CD8-positive, alpha-beta T cell (primary cell): ENCODE measurements at places on chromosomes 12 and 14.
A peak's percentile ranks its signal among the peaks of the same experiment; 100 is the strongest.

DNA sequence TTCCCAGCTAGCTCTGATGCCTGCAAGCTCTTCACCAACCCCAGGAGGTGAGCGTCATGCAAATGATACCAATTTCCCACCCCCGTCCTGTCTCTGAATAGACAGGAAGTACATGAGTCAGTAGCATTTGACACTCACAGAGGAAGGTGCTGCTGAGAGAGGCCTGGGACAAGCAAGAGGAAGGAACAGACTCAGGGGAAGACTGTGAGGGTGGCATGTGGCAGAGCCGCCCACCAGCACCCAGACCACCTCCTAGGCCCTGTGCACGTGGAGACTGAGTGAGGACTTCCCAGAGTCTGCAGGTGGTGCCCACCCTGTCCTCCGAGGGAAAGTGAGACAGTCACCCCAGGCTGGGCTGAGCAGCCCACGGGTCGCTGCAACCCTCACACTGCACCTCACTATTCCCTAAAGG lies 199.5 kb upstream of the SFSWAP start:
- peak; percentile 39 for DNase-seq

DNA sequence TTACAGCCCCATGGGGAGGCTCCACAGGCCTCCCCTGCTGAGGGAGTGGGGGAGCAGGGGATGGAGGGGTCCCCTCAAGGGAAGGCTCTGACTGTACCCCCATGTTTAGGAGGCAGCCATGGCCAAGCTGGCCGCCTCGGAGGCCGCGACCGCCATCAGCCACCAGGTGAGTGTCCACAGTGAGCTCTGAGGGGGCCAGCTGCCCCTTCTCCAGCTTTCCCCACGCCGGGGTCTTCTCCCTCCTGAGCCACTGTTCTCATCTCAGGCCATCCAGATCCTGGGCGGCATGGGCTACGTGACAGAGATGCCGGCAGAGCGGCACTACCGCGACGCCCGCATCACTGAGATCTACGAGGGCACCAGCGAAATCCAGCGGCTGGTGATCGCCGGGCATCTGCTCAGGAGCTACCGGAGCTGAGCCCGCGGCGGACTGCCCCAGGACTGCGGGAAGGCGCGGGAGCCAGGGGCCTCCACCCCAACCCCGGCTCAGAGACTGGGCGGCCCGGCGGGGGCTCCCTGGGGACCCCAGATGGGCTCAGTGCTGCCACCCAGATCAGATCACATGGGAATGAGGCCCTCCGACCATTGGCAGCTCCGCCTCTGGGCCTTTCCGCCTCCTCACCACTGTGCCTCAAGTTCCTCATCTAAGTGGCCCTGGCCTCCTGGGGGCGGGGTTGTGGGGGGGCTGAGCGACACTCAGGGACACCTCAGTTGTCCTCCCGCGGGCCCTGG lies 13.6 kb downstream of the ACADS start:
- no peak for DNase-seq

DNA sequence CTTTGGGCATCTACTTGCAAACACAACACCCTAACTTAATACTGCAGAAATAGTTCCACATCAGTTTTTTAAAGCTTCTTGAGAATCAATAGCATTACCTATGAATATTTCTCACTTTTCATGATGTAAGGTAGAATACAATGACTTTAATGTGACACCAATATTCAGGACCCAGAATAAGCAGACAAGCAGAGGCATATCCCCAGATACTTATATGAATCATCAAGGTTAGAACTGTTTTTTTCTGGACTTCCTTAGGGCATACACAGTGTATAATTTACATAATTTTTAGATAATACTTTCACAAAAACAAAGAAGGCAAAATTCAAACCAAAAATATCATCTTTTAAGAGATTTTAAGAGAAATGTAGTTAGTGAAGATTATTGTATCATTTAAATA lies 885.8 kb downstream of the FSCB start:
- DNase-seq: no peak

- DNase-seq: no peak
These were observed 166.6 kb downstream of the KITLG start for GRCh38 chr12:88413646-88414045.

DNA sequence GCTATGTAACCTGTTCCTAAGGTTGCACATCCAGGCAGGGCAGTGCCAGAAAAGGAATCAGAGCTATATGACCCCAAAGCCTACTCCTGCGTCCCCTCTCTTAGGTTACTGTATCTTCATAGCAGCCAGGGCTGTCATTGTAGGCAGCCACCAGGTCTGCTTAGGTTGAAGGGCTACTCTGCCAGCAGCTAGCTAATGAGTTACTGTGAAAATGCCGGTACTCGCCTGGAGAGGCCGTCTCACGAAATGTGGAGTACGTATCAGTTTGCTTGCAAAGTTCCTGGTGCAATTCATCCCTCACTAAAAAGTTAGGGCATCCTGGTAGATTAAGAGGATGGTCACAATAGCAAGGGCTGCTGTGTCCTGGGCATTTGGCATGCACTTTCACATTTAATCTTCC lies 50.9 kb downstream of the RPH3A start:
- DNase-seq: no peak

- no peak for DNase-seq
These were observed 52.5 kb downstream of the SPIC start for GRCh38 chr12:101527682-101528081.

- no peak for DNase-seq
These were observed 180.1 kb downstream of the DACT1 start for GRCh38 chr14:58817846-58818245.

DNA sequence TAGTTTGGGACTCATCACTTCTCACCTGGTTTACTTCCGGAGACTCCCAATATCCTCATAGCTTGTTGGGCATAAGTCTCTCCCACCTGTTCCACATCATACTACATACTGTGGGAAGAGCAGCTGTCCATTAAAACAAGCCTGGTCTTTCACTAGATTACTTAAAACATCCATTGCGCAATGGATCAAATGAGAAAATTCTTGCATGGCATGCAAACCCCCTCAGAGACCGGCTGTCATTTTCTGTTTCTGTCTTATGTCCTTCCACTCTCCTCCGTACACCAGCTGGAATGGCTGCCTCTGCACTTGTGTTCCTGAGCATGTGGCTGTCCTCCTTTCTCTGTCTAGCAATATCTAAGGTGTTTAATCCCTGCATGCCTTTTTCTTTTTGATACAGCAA lies 265.6 kb downstream of the TMEM117 start:
- no peak for DNase-seq

DNA sequence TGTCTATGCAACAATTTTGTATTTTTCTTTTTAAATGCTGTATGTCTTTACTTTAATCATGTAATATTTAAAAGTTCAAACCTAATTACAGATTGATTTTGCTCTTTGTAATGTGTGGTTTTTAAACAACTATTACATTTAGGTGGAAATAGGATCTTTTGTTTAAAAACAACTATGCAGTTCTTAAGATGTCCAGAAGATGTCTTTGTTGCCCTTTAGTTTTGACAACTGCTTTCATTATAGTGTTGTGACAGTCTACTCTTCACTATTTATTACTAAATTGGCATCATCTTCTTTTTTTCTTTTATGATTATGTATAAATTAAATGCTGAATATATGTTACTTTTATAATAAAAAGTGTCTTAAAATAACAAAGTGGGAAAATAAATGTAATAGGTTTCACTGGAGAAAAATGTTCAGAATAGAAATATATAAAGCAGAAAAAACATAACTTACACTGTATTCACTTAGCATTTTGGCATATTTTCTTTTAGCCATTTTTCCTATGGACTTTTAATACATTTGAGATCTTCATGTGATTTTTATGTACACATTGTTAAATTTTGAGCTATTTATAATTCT lies 27.1 kb upstream of the PCNX4 start:
- DNase-seq: no peak

DNA sequence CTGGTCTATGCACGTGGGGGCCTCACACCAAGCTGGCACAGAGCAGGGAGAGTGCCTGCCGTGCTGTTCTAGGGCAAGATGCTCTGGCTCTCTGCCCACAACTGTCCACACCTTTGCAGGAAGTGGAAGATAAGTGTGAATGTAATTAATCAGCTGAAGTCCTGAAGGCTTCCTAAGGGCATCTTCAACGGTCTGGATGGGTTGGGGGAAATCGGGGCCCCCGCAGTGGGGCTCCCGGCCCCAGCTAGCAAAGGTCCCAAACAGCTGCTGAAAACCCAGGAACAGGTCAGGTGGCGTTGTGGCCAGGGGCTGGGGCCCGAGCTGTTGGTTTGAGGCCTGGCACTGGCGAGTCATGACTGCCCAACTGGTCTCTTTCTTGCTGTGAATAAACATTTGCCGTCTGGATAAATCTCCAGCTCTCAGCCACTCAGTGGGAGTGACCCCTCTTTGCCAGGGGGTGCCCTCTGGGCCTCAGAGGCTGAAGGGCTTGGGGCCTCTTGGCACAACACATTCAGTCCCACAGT lies 6.7 kb upstream of the SLC25A29 start:
- DNase-seq: no peak

DNA sequence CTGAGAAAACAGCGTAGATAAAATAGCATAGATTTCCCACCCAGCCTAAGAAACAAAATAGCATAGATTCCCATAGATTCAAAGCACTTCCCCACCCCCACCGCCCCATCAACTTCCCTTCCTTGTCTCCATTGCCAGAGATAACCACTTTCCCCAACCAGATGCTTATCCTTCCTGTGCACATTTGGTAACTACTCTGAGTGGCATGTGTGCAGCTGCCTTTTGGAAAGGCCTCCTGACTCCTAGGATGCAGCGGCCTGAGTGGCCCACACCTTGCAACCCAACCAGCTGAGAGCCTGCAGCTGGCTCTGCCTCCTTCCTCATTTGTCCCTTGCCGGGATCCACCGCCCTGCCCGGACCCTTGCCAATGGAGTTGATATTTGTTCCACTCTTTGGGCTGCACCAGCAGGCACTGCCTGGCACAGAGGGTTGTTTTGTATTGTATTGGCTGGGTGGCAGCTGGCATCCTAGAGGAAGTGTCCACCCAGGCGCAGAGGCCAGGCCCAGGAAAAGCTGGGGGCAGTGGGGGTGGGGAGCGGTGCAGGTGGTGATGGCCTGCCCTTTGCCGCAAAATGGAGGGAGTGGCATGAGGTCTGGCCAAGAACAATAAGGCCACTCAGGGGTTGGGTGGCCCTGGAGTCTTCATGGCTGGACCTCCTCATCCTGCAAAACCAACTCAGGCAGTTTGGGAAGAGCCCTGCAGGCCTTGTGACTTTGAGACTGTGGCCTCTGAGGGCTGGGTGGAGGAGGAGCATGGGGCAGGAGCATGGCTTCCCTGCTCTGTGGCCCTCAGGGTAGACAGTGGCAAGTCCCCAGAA lies 4.9 kb downstream of the SLC48A1 start:
- DNase-seq: no peak

DNA sequence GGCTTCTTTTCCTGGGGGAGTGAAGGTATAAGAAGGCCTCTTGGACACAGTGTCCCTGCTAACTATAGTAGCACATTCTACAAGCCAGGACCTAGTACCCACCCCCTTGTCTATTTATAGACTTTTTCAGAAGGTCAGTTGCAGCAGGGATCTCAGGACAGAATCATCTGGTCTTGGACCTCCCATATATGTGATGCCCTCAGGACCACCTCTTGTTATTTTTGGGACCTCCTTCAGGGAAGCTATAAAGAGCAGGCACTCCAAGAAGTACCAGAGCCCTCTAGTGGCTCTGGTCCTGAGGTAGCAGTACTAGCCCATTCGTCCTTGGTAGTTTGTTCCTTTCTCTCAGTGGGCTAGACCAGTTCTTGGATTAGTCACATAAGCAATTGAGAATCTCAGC lies 4.3 kb downstream of the COQ10A start:
- peak; percentile 34 for DNase-seq

- DNase-seq: peak; percentile 72
These were observed at the start of gene ATG101 for GRCh38 chr12:52069327-52070184. Gene ATG101 (plus strand): TSS chr12:52069978. CDS start chr12:52073651, 3,673 bp downstream.

- no peak for DNase-seq
These were observed 143.1 kb downstream of the ZNF664 start for GRCh38 chr12:124115976-124116690.

DNA sequence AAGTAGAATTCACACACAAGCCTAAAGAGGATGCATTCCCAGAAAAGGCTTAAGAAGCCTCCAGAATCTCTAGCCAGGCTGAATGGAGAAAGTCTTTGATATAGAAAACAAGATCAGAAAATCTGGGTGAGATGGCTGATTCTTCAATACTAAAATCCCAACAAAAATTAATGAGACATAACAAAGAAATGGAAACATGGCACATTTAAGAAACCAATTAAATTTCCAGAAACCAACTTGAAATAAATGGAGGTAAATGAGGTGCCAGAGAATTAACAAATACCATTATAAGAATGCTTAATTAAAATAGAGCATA lies 51.9 kb downstream of the CPSF6 start:
- no peak for DNase-seq

DNA sequence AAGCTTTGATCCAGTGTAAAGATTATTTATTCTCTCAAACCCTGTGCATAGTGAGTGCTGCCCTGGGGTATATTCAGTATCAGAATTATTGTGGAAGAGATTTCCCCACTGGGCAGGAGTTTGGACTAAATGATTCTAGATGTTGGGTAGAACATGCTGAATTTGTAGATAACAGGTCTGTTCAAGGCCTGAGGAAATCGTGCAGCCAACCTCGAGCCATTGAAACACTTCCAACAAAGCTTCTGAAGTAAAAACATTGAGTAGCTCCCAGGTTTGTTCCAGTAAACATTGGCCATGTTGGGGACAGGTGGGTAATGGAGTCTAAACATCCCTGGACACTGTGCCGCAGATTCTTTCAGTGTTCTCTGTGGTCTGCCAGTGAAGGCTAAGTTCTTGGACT lies 87.5 kb downstream of the LLPH start:
- no peak for DNase-seq
